NCI-H460 (cell line): ENCODE measurements at places on chromosomes 13 and 19.

- no peak for DNase-seq
Observed at GRCh38 chr13:22399801-22400420, 729.0 kb downstream of the FGF9 start.

GRCh38 chr13:108834193-108834592 lies 204.8 kb downstream of the MYO16 start:
- no peak for DNase-seq

DNA sequence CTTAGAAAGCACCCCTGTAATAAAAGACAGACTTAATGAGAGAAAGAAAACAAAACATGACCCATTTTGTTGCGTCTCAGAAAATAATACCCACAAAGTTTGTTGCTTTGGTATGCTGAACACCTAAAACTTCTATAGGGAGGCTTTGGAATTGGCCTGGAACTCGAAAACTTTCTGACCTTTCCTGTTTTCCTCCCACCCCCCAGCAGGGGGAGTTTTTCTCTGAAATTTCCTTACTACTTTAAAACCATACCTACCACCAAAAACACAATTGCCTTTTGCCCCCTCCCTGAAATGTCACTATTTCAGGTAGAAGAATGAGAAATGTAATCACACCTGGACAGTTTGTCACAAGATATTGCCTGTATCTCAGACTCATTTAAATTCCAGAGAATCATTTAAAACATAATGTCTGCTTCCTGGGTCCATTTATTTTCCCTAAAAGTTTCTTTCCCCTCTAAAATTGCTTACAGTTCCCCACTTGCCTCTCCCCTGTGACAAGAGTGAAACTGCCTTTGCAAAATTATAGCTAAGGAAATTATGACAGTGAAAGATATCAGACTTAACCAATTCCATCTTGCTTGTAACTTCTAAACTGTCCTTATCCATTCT lies 2700.2 kb downstream of the PCDH9 start:
- peak; percentile 3 for DNase-seq

DNA sequence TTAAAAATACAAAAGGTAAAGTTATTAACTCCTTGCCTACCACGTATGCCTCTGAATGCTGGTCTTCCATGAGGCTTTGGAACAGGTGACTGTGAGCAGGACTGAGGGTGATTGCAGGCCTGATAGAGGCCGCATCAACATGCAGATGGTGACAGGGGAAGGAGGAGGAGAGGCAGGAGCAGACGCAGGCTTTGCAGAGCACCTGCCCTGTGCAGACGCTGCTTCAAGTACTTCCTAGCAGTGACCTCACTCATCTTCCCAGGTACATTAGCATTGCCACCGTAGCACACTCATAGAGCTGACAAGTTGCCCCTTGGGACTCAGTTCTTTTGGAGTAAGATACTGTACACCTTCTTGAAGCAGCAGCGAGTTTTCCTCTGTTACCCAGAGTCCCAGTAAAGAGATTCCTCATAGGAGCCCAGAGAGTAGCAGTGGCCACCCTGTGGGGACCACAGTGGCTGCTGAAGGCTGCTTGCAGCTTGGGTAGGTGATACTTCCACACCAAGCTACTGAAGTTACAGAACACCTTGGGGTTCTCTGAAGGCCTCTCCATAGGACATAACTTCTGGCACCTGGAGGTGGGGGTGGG lies 56.0 kb downstream of the ZNF536 start:
- no peak for DNase-seq

DNA sequence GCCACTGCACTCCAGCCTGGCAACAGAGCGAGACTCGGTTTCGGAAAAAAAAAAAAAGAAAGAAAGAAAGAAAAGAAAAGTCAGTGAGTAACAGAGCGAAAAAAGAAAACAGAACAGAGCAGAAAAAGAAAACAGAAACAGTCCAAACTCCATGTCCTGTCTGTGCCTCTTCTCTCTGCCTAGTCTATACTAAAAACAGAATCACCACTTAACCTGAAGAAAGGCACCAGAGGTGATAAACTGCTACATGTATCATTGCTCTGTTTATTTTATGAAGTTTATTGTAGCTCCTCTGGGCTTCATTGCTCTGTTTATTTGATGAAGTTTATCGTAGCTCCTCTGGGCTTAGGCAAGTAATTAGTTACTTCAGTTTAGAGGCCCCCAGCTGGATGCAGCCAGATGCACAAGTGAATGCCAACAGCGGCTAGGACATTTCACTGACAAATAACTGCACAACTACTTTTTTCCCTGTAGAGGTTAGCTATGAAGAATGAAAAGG lies 39.2 kb downstream of the TBC1D4 start:
- no peak for DNase-seq

DNA sequence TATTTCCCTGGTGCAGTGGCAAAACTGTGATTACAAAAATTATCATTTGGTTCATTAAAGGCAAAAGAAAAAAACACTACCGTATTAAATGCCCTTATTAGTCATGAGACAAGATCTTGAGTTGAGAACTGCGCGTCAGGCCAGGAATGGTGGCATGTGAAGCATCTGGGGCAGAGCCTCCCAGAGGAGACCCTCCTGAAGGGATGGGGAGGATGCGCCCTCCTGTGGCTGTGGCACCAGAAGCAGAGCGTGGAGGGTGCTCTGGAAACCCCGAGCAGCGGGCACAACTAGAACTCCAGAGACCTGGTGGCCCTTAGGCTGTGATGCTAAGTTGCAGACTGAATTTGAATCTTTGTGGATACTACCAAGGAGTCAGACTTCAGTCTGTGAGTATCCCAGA lies 11.5 kb downstream of the CUL4A start:
- DNase-seq = no peak

- DNase-seq = no peak
Observed at GRCh38 chr13:43348397-43348796, 325.0 kb downstream of the DNAJC15 start.

DNA sequence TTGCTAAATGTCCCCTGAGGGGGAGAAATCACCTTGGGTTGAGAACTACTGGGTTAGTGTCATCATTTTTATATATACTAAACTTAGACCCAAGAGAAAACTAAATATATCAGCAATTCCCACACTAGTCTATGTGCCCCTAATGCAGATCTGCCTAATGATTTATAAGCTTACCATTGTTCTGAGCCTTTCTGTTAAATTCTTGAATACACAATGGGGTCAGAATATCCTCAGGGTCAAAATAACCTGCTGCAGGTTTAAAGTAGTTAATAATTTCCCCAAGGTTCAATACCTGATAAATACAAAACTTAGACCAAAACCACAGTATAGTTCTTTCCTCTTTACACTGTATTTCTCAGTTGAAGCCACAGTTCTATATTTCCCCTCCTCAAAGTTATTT lies 4.6 kb downstream of the VWA8 start:
- no peak for DNase-seq

DNA sequence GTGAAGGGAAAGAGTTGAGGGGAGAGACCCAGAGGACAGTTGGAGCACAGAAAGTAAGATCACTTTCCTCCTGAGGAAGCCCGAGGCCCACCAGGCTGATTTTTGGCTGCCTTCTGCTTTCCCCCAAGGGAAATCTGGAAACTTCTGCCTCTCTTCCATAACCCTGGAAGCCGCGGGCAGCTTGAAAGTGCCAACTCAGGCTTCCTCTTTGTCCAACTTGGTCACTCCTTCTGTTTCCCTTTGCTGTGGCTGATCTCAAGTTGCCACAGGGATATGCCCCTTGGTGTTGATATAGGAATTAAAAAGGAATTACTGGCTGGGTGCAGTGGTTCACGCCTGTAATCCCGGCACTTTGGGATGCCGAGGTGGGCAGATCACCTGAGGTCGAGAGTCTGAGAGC lies 5.7 kb upstream of the CD70 start:
- no peak for DNase-seq

DNA sequence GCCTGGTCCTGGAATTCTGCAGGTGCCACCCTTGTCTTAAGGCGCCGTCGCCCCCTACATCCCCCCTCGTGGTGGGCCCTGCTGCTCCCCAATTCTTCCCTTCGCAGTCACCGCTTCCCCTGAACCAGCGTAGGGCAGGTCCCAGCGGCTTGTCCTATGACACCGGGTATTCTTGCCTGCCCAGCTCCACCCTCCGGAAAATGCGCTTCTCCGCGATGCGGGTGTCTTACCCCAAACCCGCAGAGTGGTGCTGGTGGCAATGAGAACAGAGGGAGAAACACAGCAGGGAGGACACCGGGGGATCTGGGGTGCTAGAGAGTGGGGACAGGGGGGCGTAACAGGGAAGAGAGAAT lies 9.0 kb downstream of the ZNF808 start:
- DNase-seq = no peak

GRCh38 chr19:58181902-58182576 lies 822 bp upstream of the ZNF274 start:
- DNase-seq = peak; percentile 35

- DNase-seq = no peak
Observed at GRCh38 chr13:86003029-86003428, 203.8 kb upstream of the SLITRK6 start.

DNA sequence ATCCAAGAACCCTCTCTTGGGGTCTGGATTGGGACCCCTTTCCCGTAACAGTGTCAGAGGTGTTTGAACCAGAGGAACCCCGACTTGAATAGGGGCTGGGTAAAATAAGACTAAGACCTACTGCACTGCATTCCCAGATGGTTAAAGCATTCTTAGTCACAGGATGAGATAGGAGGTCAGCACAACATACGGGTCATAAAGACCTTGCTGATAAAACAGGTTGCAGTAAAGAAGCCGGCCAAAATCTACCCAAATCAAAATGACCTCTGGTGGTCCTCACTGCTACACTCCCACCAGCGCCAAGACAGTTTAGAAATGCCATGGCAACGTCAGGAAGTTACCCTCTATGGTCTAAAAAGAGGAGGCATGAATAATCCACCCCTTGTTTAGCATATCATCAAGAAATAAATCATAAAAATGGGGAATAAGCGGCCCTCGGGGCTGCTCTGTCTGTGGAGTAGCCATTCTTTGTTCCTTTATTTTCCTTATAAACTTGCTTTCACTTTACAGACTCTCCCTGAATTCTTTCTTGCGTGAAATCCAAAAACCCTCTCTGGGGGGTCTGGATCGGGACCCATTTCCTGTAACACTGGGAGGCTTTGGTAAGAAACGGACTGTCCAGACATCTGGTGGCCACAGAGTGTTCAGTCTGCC lies 4.4 kb upstream of the SIN3B start:
- DNase-seq = peak; percentile 34

DNA sequence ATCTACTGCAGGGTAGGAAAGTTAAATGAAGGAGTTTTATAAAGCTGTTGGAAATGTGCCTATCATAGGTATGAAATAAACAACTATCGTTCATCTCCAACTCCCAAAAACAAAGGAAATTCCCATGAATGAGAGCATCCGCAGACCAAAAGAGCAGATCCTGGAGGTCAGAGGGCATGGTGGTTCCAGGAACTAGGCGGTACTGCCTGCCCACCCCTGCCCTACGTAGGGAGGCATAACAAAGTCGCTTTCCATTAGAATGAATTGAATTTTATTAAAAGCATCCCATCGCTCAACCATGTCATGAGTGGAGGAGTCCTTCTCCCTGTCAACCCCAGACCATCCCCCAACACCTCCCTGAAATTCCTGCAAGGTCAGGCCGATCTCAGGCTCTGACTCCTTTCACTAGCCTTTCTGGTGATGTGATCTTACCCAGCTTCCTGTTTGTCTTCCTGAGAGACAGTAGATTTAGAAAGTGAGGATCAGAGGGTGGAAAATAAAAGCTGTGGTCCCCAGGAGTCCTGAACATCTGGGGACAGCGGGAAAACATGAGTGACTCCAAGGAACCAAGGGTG lies at the start of gene CLEC4M:
TSS of gene CLEC4M (plus strand) at position 525 of the 575 bp plus-strand sequence. CDS start at position 549, 24 bp downstream.
- no peak for DNase-seq

GRCh38 chr19:36030264-36031148 lies 2.2 kb downstream of the CLIP3 start:
- DNase-seq = no peak

DNA sequence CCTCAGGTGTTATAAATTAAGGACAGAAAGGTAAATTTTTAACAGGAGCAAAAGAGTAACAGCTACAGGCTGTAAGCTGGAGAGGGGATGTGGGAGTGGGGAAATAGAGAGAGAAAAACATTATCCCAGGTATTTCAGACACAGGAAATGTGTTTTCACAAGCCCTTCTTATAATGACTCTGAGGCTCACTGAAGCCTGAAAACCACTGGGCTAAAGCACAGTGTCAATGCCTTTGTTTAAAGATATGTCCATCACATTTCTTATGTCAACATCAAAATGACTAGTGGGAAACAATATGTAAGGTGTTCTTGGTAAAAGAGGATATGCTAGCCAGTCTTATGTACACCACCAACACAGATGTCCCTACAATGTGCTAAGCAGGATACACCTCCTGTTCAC lies 365.9 kb downstream of the FGF14 start:
- DNase-seq = no peak

DNA sequence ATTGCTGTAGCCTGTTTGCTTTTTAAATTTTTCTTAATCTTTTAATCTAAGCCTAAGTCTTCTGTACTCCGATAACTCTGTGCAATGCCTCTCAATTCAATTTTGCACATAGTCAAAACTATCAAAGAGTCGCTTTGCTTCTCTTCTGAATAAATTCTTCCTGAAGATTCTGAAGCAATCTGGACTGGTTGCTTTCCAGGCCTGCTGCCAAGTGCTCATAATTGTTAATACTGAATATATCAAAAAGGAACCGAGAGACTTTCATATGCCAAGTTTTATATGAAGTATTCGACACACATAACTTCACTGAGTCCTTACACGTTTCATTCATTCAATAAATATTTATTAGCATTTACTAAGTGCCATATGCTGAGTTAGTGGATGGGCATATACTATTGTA lies 91.3 kb downstream of the EDNRB start:
- DNase-seq = no peak

DNA sequence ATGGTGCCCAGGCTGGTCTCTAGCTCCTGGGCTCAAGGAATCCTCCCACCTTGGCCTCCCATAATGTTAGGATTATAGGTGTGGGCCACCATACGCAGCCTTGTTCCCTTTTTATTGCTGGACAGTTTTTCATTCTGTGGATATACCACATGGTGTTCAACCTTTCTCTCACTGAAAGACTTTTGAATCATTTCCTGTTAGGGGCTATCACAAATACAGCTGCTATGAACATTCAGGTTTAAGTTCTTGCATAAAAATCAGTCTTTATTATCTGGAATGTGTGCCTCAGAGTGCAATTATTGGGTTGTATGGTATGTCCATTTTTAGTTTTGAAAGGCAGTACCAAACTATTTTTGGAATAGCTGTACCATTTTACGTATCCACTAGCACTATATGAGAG lies 647.2 kb downstream of the LIG4 start:
- DNase-seq = no peak

GRCh38 chr13:77353995-77354394 lies 27.1 kb upstream of the MYCBP2 start:
- no peak for DNase-seq

DNA sequence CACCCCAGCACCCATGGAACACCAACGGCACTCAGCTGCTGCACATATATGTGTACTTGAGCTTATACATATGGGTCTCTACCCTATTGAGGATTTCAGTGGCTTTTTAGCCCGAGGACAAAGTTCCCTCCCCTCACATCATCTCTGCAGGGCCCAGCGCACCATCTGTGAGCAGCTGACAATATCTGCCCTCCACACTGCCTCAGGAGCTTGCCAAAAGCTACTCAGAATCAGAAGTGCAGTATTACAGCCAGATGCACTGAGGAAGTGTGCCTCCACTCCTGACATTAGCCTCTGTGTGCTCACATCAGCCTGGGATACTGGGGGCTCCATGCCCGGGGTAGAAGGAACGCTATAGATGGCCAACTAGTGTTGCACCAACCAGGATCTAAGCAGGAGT lies 903.9 kb downstream of the UQCRFS1 start:
- DNase-seq = no peak
